ENCODE measurements at places on chromosomes 12 and 14.

GRCh38 chr14:69606258-69607184 is 4.9 kb upstream of the SUSD6 start:
- DNase-seq = no peak

DNA sequence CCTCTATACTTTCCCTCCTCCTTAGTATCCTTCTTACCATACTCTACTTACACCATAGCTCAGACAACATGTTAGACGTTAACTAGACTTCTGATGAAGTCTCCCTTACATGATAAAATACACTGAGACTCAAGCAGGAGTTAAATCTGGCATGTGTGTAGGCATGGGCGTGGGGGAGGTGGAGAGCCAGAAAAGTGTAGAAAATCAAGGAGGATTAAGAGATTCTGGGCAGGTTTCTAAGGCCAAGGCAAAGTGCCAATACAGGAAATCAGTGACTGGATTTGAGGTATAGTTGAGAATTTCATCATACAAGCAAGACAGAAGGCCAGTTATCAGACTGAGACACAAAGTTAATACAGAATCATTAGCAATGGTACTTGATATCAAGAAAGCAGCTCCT is 37.4 kb downstream of the EPS8 start:
- no peak for DNase-seq

DNA sequence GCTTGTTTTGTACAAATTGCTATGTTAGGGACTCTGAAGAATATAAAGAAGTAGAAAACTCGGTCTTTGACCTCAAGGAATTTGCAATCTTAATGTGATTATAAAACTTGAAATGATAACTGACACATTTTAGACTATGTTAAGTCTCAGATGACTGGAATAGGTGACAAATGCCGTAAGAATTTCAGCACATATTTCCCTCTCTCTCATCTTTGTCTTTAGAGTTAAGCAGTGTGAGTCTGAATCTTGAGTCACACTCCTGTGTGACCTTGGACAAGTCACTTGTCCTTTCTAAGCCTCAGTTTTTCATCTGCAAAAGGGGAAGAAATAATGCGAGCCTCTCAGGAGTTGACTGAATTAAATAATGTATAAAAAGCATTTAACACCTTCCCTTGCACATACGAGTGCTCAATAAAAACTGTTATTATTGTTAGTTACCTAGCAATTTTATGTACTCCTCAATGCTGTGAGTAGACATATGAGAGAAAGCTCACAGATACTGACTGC is 103.7 kb downstream of the DYRK2 start:
- DNase-seq = no peak

DNA sequence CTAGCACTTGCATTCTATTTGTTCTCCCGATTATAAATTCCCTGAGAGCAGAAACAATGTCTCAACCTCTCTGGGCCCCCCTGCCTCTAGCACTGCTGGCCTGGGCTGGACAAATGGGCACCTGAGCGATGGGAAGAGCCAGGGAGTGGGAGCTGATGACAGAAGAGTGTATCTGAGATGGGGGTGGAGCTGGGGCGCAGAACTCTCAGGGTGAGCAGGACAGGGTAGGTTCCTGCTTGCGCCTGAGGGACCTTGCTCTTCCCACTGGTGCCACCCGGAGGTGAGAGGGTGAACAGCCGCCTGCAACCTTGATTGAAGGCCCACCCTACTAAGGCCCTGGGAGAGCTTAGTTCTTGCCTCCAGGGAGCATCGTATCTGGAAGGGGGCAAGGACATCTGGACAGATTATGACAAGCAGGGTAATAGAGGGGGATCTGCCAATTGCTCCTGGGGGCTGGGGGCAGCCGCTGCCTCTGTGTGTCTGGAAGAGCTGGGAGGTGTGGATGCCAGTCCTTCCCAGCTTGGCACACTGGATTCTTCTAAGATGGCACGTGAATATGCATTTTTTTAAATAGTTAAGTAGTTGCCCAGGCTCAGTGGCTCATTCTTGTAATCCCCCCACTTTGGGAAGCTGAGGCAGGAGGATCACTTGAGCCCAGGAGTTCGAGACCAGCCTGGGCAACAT is 43.0 kb upstream of the TSPAN9 start:
- no peak for DNase-seq
